ENCODE measurements at places on chromosomes 6 and 20.

DNA sequence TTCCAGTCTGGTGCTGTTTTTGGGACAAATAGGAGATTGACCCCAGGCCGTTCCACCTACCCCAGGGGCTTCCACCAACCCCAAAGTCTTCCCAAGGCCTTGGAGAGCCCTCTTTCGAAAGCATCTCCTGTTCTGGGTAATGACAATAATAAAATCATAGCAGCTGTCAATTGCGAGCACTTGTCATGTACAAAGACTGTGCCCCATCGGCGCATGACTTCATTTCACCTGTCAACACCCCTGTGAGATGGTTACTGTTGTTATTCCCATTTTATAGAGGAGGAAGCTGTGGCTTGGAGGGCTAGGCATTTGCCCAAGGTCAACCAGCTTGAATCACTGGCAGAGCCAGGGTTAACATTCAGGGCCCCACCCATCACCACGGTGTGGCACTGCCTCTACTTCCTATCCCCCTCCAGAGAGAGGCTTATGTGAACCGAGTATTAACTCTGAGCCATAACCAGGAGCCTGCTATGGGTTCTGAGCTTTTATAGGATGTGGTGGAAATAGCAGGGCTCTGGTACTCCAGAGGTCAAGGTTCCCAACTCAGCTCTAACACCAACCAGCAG, 51.2 kb downstream of the HNF4A start:
- no peak for DNase-seq

GRCh38 chr6:110018486-110018885, 40.4 kb downstream of the GPR6 start:
- DNase-seq, result no peak

DNA sequence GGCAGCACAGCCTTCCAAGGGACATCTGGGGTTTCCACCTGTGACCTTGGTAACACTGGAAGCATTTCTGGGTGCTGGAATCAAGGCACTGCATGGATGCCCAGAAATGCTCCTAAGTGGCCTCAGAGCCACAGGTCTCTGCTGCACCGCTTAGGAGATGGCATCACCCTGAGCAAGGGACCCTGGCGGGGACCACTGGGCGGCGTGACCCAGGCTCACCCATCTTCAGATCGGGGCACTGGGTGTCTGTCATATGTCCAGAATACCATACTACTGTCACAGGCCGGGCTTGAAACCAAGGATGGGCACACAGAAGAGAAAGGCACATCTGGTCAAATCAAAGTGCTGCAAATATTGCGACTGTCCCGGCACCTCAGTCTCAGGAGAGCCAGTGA, 45.9 kb downstream of the SSR1 start:
- DNase-seq, result no peak

DNA sequence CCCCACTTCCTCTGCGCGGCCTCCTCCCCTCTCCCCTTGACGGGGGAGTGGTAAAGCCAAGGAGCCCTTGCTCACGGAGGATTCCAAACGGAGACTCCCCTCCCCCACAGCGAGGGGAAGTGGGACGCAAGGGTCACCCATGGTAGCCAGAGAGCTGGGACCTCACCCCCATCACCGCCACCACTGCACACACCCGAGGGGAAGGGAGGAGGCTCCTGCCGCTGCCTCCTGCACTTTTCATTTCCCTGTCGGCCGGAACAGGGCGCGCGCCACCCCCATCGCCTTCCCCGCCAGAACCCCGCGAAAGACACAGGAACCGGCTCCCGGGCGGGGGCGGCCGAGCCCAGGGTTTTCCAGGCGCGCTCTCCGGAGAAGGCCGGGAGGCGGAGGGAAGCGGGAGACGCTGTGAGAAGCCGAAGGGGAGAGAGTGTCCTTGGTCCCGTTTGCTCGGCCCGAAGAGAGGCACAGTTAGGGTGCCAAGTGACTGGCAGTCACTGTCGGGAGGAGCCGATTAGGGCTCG, 789 bp downstream of the CCND3 start:
- DNase-seq, result no peak
